ENCODE measurements at places on chromosomes 5 and 9. TPM values are rescaled to one million over a fixed set of nuclear protein-coding genes. Genes with fewer than 3 reads are reported as not detected.

Gene HNRNPK
- 653 TPM for total RNA-seq

GRCh38 chr5:81750308-81751008 is 439 bp downstream of the SSBP2 start:
- no peak for DNase-seq

Gene SEMA6A
- total RNA-seq, result 1.5 TPM

- DNase-seq, result no peak
Observed at GRCh38 chr5:96157841-96158291, 196.2 kb upstream of the ELL2 start.

Gene SLC26A2
- total RNA-seq, result 16.8 TPM

- peak; percentile 37 for DNase-seq
Observed at GRCh38 chr9:22813529-22813928, 366.9 kb downstream of the DMRTA1 start.

GRCh38 chr9:21933281-21933680 is 60.9 kb downstream of the CDKN2A start:
- no peak for DNase-seq

DNA sequence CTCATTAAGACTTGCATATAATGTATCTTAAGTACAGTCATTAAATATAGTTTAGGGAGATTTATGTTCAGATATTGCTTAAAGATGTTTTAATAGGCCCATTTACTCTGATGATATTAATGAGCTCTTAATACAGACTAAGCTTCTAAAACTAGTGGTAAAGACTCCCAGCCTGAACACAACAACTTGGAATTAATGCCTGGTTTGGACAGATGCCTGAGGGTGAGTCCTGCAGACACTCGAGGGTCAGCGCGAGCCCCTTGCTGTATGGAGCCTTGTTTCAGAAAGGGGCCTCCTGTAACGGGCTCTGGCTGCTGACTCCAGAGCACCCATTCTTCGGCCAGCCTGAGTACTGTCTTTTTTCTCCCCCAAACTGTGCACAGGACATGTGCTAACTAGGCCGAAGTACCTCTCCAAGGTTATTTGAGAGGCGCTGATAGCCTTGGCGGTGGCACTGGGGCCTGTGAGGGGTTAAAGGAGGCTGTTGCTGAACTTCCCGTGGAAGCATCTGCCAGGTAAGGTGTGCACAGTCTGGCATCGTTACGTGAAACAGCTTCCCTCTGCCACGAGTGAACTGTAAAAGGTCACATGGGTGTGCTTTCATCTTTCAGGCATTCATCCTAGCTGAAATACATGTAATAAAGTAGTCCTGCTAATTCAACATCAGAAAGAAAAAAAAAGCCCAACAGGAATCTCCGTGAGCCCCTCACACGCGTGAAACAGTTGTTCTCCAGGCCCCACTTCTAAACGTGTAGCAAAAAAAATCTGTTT is 113.4 kb downstream of the MVB12B start:
- no peak for DNase-seq

DNA sequence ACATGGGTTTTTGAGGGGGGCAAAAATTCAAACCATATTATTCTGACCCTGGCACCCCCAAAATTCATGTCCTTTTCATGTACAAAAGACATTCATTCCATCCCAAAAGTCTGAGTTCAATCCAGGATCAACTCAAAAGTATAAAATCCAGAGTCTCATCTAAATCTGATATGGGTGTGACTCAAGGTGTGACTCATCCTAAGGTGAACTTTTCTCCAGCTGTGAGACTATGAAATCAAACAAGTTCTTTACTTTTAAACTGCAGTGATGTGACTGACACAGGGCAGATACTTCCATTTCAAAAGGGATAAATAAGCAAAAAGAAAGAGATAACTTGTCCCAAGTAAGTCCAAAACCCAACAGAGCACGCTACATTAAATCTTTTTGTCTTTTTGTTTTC is 20.6 kb upstream of the CYLC2 start:
- no peak for DNase-seq

Gene SCGB3A2
- not detected for total RNA-seq

DNA sequence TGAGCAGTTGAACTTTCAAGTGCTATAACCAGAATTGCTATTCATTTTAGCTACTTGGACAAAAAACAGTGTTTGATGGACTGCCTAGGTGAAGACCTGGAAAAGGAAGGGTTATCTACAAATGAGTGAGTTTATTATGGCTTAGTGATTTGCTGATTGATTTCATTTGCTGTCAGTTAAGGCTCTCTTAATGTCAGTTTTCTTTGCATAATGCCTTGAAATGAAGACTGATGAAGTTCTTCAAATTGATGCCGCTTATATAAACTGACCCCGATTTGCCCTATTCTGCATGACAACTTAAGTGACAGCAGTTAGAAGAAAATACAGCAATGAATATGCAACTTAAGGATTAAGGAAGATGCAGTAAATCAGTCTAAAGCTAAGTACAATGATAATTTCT is 332.6 kb downstream of the CCDC171 start:
- DNase-seq, result no peak

All from endothelial cell of umbilical vein (primary cell).